CD4-positive, alpha-beta memory T cell (primary cell): ENCODE measurements at places on chromosomes 12 and 14. TPM values are rescaled to one million over a fixed set of nuclear protein-coding genes. Genes with fewer than 3 reads are reported as not detected.

- no peak for DNase-seq
These were observed 86.8 kb downstream of the NDUFA12 start for GRCh38 chr12:94916663-94917062.

DNA sequence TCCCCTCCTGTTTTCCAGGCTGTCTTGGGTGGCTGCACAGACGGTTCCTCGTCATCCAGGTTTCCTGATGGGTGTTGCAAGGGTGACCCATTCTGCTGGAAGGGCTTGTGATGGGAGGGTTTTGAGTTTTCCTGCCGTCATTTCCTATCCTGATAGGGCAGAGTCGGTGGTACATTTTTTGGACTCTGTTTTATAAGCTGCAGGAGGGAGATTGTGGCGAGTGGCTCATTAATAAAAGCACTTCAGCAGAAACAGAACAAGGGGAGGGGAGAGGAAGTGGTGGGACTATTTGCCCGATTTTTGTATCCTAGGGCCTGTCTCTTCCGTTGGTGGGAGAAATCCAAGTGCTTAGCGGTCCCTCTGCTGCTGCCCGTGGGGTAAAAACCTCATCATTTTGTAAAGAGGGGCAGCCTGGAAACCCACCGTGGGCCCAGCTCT lies 40.0 kb downstream of the TSPAN9 start:
- DNase-seq = no peak

DNA sequence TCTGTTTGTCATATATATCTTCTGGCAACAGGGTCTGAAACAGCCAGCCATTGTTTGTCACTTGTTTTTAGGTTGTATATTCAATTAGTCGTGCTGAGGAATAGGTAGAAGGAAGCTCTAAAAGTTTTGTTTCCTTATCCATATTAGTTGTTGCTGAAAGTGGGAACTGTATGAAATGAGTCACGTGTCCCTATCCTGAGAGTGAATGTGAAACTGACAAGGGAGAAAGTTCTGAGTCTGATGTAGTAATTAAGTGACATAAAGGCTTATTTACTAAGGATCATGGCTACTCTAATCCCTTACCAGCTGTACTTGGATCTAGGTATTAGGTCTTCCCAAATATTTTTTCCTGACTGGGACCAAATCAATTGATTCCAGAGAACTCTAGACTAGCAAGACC lies 16.4 kb downstream of the FAM234B start:
- no peak for DNase-seq

DNA sequence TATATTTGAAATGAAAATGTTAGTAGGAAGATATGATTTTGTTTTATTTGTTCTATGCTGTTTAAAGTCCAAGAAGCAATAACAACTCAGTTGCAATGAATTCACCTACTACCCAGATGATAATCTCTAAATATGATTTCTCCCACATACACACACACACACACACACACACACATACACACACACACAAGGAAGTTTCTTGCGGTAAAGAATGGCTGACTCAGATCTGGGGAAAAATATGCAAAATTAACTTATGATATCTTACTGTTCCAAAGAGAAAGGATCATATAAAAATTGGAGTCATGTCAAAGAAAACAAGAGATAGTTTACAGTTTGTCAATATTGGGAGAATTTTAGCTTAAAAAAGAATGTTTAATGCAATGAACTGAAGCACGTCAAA lies 456.7 kb downstream of the SLC16A7 start:
- DNase-seq = no peak

DNA sequence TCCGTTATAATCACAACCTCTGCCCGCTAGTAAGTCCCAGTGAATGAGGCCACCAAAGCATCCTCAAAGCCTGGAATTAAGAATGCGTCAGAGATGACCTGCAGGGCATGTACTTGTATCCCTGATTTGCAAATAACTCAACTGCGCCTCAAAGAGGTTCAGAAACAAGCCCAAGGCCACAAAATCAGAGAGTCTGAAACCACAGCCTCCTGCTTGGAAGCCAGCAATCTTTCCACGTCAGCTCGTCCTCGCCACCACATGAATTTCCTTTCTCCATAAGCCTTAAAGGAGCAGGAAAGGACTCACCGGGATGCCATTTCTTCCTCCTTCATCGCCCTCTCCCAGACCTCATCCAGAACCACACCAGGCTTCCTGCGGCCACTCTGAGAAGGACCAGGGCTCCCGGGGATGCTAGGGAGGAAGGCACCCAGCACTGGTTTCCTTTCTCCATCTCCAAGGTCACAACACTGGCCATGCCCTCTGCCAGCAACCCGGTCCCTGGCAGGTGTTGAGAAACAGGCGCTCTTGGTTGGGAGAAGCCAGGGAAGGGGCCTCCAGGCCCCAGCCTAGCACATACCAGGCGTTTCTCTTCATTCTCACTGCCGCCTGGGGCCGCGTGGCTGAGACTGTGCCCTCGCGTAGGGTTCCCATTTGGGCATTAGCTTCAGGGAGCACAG lies 191.2 kb upstream of the DIO3 start:
- DNase-seq = no peak

- no peak for DNase-seq
These were observed 132.2 kb downstream of the ASCL4 start for GRCh38 chr12:107906707-107907106.

- no peak for DNase-seq
These were observed 2.8 kb downstream of the DYRK4 start for GRCh38 chr12:4564818-4565217.

- DNase-seq = no peak
These were observed 281.2 kb downstream of the PAWR start for GRCh38 chr12:79409562-79409961.

- DNase-seq = no peak
These were observed 5.7 kb downstream of the PHLDA1 start for GRCh38 chr12:76025601-76026575.

DNA sequence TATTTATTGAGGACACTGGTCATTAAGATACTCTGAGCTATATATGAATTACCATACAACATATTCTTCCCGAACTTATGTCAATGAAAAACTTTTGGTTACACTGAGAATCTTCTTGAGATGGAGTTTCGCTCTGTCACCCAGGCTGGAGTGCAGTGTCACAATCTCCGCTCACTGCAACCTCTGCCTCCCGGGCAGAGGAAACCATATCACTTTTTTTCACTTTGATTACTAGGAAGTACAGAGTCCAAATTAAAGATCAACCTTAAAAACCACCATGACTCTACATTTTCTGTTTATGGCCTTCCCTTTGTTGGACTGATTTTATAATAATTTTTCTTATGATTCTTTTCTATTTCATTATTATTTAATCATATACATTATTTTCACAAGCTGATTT lies 336.5 kb downstream of the FSCB start:
- no peak for DNase-seq

DNA sequence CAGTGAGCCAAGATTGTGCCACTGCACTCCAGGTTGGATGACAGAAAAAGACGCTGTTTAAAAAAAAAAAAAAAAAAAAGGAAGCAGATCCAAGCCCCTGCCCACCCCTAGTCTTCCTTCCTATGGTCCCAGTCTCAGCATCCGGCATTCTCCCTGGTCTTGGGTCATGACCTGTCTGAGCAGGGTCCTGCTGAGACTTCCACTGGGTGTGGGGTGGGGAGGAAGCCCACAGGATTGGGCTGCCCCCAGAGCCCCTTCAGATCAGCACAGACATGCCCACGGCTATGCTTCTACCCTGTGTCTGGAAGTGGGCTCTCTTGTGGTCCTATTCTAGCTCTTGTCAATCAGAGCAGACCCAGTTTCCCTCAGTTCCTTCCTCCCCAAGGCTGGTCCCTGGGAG lies 12.6 kb upstream of the PLEK2 start:
- no peak for DNase-seq

DNA sequence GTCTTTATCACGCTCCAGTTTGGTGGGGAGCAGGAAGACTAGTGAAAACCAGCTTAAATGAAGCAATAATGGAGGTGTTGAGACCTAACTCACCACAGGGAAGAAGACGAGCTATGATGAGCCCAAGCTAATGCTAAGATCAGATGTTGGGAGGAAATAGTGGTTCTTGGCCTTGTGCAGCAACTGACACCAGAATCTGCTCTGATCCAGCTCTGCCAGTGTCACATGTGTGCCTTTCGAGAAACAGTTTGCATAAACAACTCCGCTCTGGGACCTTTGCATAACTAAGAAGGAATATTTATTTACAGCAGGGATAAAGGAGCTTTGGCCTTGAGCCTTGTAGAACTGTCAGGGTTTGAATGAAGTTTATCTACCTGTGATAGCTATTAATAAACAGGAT lies 369.4 kb upstream of the CCDC196 start:
- DNase-seq = no peak

Gene ARMH4
- not detected for total RNA-seq

Gene ABHD4
- total RNA-seq = 18.8 TPM

Gene KRT75
- not detected for total RNA-seq

Gene GYS2
- total RNA-seq = 0.11 TPM

Gene C12orf56
- not detected for total RNA-seq

Gene E2F7
- total RNA-seq = 0.17 TPM

Gene ACOT6
- total RNA-seq = not detected
